ENCODE measurements at places on chromosomes 2 and 18.

GRCh38 chr2:202760848-202761247 lies 110.7 kb downstream of the ICA1L start:
- DNase-seq, result no peak

- DNase-seq, result no peak
These were observed 128.7 kb upstream of the TANK start for GRCh38 chr2:161031511-161031910.

- DNase-seq, result no peak
These were observed 50.9 kb downstream of the ACTR2 start for GRCh38 chr2:65278531-65278981.

DNA sequence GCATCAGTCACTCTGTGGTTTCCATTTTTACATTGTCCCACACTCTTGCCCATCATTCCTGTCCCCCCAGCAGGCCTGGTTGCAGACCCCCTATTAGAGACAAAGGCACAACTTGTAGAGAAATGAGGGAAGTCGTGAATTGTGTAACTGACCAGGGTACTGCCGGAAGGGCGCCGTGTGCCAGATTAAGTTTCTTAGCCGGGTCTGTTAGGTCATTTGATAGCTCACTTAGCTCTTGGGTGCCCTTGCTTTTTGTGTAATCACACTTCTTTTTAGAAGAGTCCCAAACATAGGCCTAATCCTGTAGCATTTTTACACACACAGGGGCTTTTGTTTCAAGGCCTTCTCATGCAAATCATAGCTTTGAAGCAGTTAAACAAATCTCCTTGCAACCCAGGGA lies 87.2 kb downstream of the CTAGE1 start:
- DNase-seq, result no peak

DNA sequence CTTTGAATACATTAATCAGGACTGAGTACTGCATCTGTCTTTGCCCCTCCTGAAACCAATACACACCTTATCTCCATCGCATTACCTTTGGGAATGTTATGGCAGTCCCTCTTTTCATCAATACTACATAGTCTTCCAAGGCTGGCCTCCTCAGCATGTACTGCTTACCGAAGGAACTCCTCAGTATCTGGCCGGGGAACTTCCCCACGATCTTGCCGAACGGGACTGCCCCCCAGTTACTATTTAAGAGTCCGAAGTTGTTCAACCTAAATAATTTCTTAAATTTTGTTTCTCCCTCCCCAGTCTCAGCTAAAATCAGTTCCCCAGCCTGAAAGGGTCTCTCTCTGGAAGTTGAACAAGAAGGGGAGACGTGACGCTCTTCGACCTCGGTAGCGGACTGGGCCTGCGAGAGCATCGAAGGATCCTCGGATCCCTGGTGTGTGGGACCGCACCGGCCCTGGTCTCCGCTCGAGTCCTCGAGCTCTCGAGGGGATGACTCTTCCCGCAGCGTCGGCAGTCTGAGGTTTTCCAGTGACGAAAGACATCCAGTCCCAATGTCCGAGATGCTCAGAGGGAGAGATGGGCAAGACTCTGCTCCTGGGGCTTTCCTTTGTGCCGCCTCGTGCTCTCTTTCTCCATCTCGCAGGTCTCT lies 489 bp downstream of the TRMT61B start:
- peak; percentile 28 for DNase-seq

- no peak for DNase-seq
These were observed 890.6 kb upstream of the LRRTM1 start for GRCh38 chr2:81195017-81195773.

- DNase-seq, result peak; percentile 80
These were observed 1.2 kb downstream of the ALK start for GRCh38 chr2:29920130-29920577.

- DNase-seq, result no peak
These were observed 54.6 kb downstream of the LANCL1 start for GRCh38 chr2:210421916-210422315.

DNA sequence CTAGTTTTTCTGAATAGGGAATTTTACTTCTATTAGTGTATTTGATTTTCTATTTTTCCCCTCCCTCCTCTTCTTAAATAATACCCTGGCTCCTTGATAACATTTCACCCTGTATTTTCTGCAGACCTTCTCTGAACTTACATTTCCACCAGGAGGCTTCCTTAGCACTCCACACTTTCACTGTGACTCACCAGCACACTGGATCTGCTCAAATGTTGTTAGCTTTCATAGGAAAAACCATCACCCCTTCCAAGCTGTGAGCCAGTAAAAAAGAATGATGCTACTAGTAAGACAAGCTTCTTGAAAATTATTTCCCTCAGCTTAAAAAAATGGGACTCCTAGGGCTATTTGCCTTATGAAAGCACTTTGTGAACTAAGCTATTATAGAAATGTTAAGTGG lies 16.1 kb downstream of the SUPT7L start:
- no peak for DNase-seq

DNA sequence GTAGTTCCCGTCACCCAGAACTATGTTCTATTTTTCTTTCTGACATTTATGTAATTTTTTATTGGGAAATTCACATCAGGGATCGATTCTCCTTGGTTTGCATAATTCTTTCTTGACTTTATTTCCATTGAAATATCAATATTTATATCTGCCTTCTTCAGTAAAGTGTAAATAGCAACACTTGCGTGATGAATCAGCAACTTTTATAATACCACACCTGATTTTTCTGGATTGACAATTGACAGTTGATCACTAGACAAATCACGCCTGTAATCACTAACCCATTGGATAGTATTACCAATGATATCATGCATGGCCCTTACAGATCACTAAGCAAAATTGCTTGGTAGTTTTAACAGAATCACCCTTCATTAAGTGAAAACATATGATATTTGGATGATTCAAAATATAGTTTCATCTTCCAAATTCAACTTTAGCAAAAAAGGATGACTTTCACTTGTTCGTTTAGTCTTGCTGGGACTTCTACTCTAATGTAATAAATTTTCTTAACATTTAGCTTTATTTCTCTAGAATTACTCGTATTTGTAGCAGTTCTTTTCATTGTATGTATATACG lies 139.0 kb upstream of the RASGRP3 start:
- no peak for DNase-seq

- no peak for DNase-seq
These were observed 38.0 kb downstream of the KYNU start for GRCh38 chr2:142915502-142915901.

DNA sequence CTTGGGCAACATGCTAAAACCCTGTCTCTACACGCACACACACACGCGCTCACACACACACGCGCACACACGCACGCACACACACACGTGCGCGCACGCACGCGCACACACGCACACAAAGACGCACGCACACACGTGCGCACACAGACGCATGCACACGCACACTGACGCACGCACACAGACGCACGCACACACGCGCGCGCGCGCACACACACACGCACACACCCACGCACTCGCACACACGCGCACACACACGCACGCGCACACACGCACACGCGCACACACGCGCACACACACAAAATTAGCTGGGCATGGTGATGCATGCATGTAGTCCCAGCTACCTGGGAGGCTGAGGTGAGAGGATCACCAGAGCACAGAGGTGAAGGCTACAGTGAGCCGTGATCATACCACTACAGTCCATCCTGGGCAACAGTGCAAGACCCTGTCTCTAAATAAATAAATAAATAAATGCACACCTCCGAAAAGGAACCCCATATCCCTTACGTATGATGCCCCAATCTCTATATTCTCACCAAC lies 8.1 kb upstream of the IAH1 start:
- no peak for DNase-seq

- DNase-seq, result no peak
These were observed 158.5 kb downstream of the TGIF1 start for GRCh38 chr18:3608488-3608887.

DNA sequence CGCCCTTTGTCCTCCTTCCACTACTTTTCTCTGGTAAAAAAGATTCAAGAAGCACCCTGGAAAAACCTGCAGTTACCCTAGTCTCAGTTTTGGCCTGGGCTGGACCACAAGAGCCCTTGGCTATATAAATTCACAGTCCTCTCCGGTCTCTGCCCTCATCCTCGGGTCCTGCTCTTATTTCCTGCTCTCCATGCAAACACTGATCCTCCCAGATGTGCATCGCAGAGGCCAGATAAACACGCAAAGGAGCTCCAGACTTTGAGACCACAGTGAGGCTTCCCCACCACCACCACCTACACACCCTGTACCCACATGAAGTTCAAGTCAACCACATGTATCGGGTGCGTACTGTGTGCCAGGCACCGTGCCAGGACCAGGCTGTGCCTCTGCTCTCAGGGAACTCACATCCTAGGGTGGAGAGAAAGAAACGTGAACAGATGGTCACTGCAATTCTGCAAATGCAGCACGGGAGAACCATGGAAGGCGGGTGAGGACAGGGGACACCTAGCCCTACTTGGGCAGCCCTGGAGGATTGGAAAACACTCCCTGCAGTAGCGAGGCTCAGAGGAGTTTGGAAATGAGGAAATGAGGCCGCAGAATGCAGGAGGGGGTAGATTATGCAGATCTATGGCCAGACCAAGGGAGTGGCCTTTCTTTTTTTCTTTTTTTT lies 7.4 kb downstream of the CTDSP1 start:
- peak; percentile 72 for DNase-seq

- no peak for DNase-seq
These were observed 246.1 kb upstream of the ST6GAL2 start for GRCh38 chr2:107132070-107132469.

GRCh38 chr2:128282976-128283810 lies 35.5 kb downstream of the HS6ST1 start:
- DNase-seq, result peak; percentile 55

- no peak for DNase-seq
These were observed 15.9 kb downstream of the LYPD6 start for GRCh38 chr2:149346272-149346671.

- DNase-seq, result no peak
These were observed 7.3 kb downstream of the MAP4K3 start for GRCh38 chr2:39429746-39430145.

DNA sequence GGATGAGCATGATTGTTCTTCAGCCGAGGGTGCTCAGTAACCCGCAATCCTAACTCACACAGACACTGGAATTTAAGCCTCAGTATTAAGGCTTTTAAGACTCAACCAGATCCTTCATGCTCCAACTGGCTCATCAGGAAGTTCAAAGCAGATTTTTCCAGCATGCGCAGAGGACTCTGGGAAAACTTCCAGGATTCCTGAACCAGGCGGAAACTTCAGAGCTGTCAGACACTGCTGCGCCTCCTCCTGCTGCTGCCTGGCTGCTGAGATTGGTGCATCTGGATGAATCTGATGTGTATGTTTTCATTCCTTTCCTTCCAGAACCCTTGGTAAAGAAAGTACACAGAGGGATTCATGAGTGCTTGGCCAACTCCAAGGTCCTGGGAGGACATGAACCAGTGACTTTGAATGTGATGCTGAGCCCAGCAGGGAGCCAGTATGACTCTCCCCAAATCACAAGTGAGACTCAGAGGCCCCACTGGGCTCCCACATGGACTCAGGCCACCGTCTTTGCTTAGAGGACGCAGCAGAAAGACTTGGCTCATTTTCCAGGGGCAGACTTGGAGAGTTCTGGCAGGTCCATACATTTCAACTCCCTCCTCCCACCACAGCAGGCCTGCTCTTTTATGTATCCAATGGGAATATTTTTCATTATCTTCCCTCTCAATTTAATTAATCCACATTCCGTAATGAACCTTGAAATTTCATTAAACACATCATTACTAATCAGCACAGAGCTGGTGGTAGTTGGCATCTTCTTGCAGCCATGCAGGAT lies 143.5 kb upstream of the HDAC4 start:
- DNase-seq, result no peak

All from psoas muscle (tissue), 8 donors.